ENCODE measurements at places on chromosomes 1 and 21.
A peak's percentile ranks its signal among the peaks of the same experiment; 100 is the strongest.

GRCh38 chr1:231395998-231396390 is 26.1 kb downstream of the EGLN1 start:
- no peak for DNase-seq

DNA sequence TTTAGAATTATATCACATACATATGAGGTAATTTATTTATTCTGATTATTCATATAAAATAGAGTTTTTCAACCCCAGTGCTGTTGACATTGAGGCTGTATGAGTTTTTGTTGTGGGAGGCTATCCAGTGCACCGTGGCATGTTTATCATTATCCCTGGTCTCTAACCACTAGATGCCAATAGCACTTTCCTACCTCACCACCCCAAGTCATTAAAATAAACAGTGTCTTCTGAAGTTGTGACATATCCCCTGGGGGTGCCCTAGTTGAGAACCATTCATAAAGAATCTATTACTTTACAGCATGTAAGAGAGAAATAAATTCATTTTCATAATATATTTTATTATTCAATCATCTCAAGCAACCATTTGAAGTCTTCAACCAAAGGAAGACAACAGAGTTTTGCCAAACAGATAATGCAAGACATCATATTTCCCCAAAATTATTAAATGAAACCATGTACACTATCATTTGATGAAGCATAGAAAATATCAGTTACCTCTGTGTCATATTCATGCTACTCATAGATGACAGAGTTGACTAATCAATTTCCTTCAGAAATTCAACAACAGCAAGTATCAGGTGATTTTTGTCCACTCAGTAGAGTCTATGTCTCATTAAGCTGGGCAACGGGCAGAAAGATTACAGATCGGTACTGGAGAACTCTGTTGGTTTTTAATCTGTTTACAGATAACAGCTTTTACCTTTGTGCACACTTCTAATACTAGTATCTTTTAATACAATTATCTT is 39.5 kb upstream of the RGS1 start:
- no peak for DNase-seq

DNA sequence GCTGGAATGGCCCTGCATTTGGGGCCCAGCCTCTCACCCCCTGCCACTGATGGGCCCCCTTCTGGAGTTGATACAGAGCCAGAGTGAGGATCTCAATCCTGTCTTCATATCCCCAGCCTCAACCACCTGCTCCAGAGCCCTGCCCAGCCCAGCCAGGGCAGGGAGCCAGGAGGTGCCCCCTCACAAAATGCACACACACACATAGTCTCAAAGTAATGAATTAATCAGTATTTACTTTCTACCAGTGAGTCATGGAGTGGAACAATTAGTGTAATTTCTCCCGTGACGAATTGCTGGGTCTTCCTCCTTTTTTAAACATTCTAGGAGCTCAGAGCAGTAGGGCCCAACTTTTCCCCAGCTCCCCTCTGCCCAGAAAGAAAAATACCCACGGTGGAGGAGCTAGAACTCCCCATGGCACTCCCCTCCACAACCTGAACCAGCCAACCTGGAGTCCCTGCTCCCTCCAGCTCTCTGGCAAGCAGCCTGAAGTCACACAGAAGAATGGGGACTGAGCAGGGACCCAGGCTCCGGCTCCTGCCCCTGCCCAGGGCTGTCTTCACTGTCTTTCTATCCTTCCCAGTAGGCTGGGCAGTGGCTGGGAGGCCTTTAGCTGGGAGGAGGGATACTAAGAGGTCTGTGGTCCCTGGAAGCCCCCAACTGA is 29.3 kb downstream of the SDC3 start:
- DNase-seq = no peak

DNA sequence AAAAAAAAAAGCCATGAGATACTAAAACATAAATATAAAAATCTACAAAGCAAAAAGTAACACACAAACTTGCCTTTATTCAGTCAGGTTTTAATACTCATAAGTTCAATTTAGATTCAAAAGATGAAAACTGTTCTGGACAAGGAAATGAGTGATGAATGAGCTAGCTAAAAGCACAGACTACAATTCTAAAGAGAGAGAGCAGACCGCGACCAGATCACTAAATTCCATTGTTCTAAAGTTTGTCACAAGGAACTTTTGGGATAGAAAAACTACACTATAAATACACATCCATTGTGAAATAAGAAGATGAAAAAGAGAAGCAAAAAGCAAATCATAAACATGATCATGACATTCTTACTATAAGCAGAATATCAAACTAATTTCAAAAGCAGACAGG is 1.7 kb downstream of the ODF2L start:
- no peak for DNase-seq

GRCh38 chr1:21237446-21238088 is 52.7 kb downstream of the ECE1 start:
- no peak for DNase-seq

DNA sequence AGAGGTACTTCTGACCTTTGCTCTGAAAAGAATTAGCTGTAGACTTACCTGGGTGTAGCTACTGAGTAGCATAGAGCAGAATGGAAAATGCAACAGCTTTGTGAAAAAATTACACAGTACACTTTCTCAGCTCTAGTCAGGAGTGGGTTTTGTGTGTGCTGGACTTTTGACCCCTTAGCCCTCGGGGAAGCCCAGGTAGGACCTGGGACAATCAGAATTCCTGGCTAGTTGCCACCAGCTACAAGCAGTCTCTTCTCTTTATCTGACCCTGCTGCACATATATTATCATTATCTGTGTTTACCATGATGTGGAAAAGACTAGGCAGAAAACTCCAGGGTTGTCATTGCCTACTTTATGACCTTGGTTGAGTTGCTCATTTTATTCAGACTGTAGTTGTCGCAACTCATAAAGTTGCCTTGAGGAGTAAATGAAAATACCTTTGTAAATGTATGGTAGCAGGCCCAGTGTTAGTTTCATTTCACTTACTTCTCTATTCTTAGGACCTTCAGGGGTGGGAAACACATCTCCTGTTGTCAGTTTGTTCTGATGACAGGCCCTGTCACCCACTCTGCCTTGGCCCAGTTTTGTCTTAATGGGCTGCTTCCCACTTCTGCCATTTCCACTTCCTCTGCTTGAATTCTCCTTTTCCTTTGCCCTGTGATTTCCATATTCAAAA is 5.4 kb downstream of the NEK7 start:
- peak; percentile 67 for DNase-seq

- DNase-seq = no peak
Observed at GRCh38 chr1:224343679-224344078, 13.0 kb upstream of the CNIH4 start.

GRCh38 chr1:5646486-5647149 is 345.6 kb downstream of the NPHP4 start:
- DNase-seq = peak; percentile 22

DNA sequence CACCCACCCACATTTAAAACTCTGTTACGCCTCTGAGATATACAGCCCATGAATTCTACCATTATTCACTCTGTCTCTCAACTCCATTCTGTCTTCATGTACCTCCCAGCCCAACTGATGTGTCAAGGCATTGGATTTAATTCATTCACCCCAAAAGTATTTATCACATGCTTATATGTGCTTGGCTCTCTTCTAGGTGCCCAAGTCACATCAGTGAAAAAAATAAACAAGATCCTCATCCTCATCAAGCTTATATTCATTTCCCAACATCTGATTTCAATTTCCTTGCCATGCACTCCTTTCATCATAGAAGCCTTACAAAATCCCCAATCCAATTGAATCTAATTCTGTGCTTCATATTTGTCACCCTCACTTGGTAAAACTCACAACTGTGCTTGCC is 967.6 kb downstream of the LTN1 start:
- DNase-seq = no peak

DNA sequence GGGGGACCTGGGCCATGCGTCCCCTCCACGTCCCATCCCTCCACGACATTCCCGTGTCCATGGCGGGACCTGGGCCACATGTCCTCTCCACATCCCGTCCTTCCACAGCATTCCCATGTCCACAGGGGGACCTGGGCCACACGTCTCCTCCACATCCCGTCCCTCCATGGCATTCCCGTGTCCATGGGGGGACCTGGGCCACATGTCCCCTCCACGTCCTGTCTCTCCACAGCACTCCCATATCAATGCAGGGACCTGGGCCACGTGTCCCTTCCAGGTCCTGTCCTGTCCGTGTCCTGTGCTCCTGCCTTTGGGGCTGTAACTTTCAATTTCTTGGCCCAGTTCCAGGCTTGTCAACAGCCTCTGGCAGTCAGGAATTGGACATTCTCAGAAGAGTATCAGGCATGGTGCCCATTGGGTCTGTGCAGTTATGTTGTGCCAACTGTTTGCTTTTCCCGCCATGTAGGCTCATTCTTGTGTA is 47.1 kb downstream of the WNT9A start:
- DNase-seq = no peak

- no peak for DNase-seq
Observed at GRCh38 chr1:188237573-188238348, 1409.0 kb downstream of the PLA2G4A start.

- DNase-seq = no peak
Observed at GRCh38 chr21:45076245-45076711, 1.9 kb downstream of the ADARB1 start.
